Stimulated activated CD4-positive, alpha-beta T cell treated with anti-CD3 and anti-CD28 coated beads, Interleukin-1b, Interleukin-23, amount 100 ng/mL, for 1 hour (primary cell): ENCODE measurements at places on chromosomes 2 and 18.

DNA sequence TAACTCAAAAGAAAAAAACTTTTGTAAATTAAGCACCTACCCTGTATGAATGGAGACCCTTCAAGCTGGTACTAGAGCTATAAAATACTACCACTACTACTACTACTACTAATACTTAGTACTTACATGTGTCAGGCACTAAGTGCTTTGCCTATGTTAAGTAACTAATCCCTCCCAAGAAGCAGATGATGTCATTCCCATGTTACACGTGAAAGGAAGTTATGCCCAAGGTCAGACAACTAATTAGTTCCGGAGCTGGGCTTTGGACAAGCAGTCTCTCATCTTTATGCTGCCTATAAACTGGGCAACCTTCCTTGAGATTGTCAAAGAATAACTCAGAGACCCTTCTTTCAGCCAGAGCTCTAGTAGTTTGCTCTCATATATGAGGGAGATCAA is 13.9 kb upstream of the ATP6V1B1 start:
- no peak for DNase-seq

- no peak for DNase-seq
Measured at GRCh38 chr2:82199493-82199852, 1894.9 kb upstream of the LRRTM1 start.

DNA sequence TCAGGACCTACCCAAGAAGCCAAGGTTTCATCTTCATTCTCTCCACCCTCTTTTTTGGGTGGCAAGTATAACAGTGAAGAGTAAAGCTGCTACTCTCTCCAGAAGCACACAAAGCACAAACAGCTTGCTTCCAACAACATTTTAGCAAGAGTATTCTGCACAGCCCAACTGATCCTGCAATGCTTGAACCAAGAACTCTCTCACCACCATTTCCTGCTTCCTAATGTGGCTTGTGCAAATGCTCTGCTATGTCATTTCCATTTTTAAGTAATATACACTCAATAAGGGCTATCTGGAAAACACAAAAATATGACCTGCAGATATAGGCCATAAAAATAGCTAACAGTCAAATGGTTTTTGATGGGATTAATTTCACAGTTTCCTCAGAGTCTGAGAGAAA is 24.1 kb upstream of the IHH start:
- no peak for DNase-seq

DNA sequence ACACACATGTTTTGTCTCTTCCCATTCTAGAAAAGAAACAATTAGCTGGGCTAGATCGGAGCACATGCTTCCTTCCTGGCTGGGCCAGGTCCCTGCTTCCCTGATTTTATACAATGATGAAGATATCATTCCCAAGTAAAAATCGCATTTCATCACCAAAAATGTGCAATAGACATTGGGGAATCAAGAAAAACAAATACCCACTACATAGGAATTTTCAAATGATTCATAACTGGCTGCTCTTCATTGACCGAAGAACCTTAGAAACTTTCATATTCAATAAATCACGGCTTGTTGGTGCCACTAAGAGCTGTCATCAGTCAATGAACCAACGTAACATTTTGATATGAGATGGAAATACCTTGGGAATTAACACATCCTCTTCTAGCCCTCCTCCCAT is 373.6 kb upstream of the TRIB2 start:
- no peak for DNase-seq

GRCh38 chr2:66271777-66272176 is 163.1 kb upstream of the MEIS1 start:
- DNase-seq = no peak

DNA sequence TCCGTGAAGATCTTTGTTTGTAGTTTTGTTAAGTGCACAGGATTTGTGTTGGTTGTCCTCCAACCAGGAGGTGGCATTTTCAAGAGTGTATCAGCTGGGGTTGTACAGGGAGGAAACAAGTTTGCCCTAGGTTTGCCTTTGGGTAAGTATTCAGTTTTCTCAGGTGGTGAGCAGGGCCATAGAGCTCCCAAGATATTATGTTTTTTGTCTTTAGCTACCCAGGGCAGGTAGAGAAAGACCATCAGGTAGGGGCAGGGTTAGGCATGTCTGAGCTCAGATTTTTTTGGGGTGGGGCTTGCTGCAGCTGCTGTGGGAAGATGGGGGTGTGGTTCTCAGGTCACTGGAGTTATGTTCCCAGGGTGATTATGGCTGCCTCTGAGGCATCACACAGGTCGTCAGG is 191.6 kb downstream of the DCDC2C start:
- DNase-seq = no peak
